ENCODE measurements at places on chromosomes 3 and 15.

DNA sequence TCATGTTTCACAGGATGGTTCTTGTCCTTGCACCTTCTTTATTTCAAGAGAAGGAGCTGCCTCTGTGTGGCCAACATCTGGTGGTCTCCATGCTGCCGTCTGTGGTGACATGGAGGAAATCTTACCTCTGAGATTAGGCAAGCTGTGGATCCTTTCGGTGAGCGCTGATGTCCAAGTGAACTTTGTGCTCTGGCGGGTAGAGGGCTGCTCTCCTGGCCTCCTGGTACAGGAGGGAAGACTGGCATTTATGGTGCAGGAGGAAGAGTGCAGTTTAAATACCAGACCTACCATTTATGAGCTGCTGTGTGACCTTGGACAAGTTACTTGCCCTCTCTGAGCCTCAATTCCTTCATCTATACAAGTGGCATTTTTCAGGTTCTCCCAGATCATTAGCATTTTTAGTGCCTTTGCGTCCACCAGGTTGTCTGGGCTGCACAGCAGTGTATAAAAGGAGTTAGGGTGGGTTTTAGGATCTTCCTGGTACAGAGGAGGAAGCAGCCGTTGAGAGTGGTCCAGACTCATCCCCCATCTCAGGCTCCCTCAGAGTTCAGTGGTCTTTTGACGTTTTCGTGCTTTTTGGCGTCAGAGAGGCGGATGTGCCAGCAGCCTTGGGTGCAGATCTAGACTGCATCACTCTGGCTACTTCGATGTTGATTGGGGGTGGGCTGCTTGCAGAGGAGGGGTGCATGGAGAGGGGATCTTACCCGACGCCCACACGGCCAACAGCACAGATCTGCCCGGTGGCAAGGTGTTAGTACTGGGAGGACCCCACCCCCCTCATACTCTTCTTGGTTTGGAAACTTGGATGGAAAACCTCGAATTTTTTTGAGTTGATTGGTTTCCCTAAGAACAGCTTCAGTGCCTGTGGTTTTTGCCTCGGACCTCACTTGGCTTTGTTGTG is 162.2 kb downstream of the ITPR1 start:
- no peak for DNase-seq

GRCh38 chr3:127908202-127908601 is 6.8 kb upstream of the KBTBD12 start:
- DNase-seq: no peak

GRCh38 chr15:37872661-37873060 is 61.8 kb upstream of the TMCO5A start:
- DNase-seq: no peak

GRCh38 chr3:66253790-66254620 is 33.2 kb downstream of the SLC25A26 start:
- no peak for DNase-seq

DNA sequence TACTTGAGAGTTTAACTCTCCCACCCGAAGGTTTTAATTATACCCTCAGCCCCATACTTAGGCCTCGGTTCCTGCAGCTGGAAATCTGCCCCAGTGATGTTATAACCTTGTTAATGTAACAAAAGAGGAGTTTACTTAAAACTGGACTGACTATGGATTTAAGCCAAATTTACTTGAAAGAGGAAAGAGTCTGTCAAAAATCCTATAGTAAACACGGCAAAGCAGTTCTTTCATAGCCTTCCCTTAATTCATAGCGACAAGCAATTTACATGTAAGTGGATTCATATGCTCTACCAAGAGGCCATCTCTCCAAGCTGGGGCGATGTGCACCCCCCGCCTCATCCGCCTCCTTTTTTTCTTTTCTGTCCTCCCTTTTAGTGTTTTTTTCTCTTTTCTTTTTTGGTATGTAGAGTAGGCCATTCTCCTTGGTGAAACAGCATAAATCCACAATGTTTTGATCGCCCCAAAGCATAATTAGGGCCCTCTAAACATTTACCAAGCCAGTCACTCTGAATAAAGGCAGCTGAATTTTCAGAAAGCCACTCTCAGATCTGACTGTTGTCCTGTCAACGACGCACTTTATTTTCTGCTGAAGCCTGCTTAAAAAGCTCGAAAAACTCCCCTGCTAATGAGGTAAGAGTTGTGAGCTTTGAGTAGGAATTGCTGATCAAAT is 373.1 kb upstream of the WNT5A start:
- DNase-seq: no peak

DNA sequence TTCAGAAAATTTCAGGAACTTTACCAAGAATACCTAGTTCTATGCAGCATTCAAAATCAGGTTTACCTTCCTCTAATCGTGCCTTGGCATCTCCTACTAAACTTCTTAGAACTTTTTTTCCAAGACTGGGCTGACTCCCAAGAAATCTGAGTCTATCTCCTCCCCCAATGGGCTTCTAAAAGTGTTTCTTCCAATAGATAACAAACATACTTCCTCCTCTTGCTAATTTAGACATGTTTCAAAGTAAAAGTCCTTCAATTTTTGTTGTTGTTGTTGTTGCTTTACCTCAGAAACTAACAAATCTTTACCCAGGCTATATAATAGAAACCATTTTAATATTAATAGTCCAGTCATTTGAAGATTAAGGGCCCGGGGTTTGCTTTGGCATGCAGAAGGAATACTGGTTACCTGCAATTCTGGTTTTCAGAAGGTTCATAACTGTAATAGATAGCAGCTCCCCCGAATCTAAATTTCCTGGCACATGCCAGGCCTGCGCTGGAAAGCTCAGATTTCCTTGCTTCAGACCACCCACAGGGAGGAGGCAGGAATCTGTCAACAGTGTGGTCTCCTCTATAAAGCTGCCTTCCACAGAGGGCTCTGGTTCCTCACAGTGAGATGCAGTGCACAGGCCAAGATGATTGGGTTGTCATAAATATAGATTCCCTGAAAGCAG is 188.7 kb downstream of the THRB start:
- no peak for DNase-seq

DNA sequence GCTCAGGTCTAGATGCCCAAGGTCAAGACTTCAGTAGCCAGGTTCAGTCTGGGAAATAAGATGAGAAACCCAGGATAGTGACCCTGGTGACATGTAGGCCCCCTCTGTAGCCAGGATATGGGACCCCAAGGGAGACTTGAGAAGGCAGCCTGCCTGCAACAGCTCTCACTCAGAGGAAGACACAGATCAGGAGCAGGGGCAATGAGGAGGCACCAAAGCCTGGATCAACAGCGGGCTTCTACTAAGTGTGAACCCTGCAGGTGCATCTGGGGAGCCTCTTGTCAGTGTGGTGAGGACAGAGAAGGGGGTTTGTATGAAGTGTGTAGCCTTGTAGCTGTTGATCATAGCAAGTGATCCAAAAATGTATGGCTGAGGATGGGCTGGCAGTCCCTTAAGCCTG is 25.4 kb downstream of the PLA2G4F start:
- no peak for DNase-seq

- DNase-seq: peak; percentile 75
Measured at GRCh38 chr3:45226206-45226915, at the start of gene TMEM158. TSS of gene TMEM158 (minus strand) at chr3:45226287. CDS start at chr3:45226027, 260 bp downstream.
